ENCODE measurements at places on chromosomes 6 and 20. TPM values are rescaled to one million over a fixed set of nuclear protein-coding genes. Genes with fewer than 3 reads are reported as not detected.

The NCOA6 gene
- 26.9 TPM for total RNA-seq

The KHDC1L gene
- not detected for total RNA-seq

- no peaks in the 10 kb centered on the region for H3K4me1 ChIP-seq
- H3K27ac ChIP-seq = no peak overlapping the region
- peaks cover 19% of the 10 kb centered on the region for H3K36me3 ChIP-seq
- no peak for DNase-seq
- no peaks in the 10 kb centered on the region for H3K27me3 ChIP-seq
Observed at GRCh38 chr20:37713396-37713795, 19.6 kb downstream of the CTNNBL1 start.

GRCh38 chr6:105038259-105038658, 81.4 kb downstream of the LIN28B start:
- H3K4me3 ChIP-seq = no peak overlapping the region
- H3K36me3 ChIP-seq = no peaks in the 10 kb centered on the region
- DNase-seq = no peak
- H3K27me3 ChIP-seq = peaks cover 18% of the 10 kb centered on the region
- H3K27ac ChIP-seq = no peak overlapping the region
- no peaks in the 10 kb centered on the region for H3K4me1 ChIP-seq

- H3K4me3 ChIP-seq = no peak overlapping the region
- H3K27ac ChIP-seq = no peak overlapping the region
- peaks cover 26% of the 10 kb centered on the region for H3K27me3 ChIP-seq
- no peaks in the 10 kb centered on the region for H3K4me1 ChIP-seq
- DNase-seq = no peak
Observed at GRCh38 chr20:56733967-56734366, 104.9 kb downstream of the TFAP2C start.

GRCh38 chr6:47165918-47166317, 123.8 kb upstream of the ADGRF1 start:
- H3K4me1 ChIP-seq = no peaks in the 10 kb centered on the region
- H3K4me3 ChIP-seq = no peak overlapping the region
- no peak overlapping the region for H3K27ac ChIP-seq
- H3K36me3 ChIP-seq = no peaks in the 10 kb centered on the region

DNA sequence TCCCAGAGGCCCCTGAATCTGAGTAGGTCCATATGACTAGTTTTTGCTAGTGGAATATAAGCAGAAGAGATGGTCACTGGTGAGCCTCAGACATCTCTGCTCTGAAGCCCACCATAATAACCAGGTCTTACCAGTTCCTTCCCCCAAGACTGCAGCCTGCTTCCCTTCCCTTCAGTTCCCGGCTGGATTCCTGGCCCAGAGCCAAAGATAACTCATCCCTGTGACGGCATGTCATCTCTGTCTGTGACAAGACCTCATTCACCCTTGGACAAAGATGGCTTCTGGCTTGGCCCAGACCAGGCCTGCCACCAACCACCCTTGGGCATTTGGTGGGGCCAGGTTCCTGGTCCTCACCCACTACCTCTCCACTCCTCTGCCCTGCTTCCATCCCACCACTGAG, 145.5 kb upstream of the TOP1 start:
- H3K4me3 ChIP-seq = no peak overlapping the region
- H3K27ac ChIP-seq = peak overlapping the region; percentile 87
- peaks cover 44% of the 10 kb centered on the region for H3K4me1 ChIP-seq
- DNase-seq = no peak
- H3K36me3 ChIP-seq = peaks cover 20% of the 10 kb centered on the region

DNA sequence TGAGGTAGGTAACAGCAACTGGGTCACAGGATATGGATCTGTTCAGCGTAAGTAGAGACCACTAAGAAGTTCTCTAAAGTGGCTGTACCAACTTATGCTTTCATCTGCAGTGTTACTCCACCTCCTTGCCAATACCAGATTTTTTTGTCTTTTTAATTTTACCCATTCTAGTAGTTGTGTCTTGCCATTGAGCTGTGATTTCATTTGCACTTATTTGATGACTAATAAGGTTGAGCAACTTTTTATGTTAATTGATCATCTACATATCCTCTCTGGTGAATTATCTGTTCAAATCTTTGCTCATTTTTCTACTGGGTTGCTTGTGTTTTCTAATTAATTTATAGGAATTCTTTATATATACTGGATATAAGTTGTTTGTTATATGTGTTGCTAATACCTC, 82.9 kb downstream of the OGFRL1 start:
- no peaks in the 10 kb centered on the region for H3K36me3 ChIP-seq
- H3K27me3 ChIP-seq = peaks cover 19% of the 10 kb centered on the region
- no peak overlapping the region for H3K4me3 ChIP-seq
- peaks cover 17% of the 10 kb centered on the region for H3K4me1 ChIP-seq
- H3K27ac ChIP-seq = no peak overlapping the region
- DNase-seq = no peak

GRCh38 chr6:97702248-97702647, 419.2 kb upstream of the MMS22L start:
- no peaks in the 10 kb centered on the region for H3K36me3 ChIP-seq
- H3K4me1 ChIP-seq = no peaks in the 10 kb centered on the region
- no peak for DNase-seq
- H3K27ac ChIP-seq = no peak overlapping the region
- no peaks in the 10 kb centered on the region for H3K27me3 ChIP-seq

GRCh38 chr6:25042984-25043725, 107.4 kb upstream of the RIPOR2 start:
- H3K4me3 ChIP-seq = peak overlapping the region; percentile 92
- peaks cover 17% of the 10 kb centered on the region for H3K36me3 ChIP-seq
- H3K4me1 ChIP-seq = peaks cover 50% of the 10 kb centered on the region

Measured in activated CD8-positive, alpha-beta T cell treated with anti-CD3 and anti-CD28 coated beads, Interleukin-2, amount 10 ng/mL, durations not matched to agents 7 days and 5 days (primary cell).